ENCODE measurements at places on chromosomes 3 and 15.

DNA sequence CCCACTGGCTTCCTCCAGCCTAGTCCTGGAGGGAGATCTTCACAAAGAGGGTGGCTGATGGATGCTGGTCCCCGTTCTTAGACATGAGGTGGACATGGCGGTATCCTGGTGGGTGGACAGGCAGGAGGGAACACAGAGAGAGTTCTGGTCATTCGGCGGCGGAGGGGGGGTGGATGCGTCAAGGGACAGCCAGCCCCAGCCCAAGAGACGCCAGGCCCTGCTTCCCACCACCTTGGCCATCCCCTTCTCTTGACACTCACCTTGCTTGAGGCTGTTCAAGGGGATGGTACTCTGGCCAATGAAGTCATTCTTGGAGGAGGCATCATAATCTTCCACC, 17.1 kb downstream of the VILL start:
- DNase-seq: no peak

DNA sequence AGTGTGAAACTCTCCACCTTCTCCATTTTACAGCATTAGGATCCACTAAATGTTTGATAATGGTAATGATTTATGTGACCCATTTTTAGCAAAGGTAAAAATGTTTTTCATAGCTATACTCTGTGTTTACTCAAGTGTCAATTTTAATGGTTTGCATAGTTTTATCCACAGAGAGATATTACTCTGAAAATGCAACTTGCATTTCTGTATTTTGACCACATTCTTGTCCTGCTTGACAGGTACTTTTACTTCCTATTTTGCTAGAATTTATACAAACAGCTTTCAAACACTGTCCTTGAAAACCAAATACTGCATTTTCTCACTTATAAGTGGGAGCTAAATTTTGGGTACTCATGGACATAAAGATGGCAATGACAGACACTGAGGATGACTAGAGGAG, 62.9 kb downstream of the SERPINI1 start:
- DNase-seq: no peak

DNA sequence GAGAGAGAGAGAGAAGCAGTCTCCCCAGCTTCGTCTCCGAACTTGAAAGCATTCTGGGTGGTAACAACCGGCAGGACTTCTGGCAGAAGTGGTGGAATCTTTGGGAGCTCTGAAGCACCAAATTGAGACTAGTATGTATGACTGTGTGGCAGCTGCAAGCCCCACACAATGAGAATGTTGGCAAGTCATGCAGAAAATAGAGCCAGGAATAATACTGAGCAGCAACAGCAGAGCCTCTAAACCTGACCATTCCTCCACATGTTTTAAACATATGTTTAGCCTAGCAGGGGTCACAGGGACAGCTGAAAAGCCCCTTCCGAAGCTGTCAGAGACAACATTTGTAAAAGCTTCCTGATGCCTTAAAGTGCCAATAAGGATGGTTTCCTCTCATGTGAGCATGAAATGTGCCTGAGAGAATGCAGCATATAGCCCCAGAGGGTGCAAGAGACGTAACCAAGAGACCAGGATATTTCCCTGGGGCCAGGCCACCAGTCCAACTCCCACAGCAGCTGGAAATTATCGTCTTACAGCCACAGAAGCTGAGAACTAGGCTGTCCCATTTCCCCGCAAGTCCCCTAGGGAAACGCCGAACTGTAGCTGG, 178.6 kb upstream of the CCDC54 start:
- no peak for DNase-seq

GRCh38 chr3:151499168-151499567, 38.3 kb upstream of the IGSF10 start:
- no peak for DNase-seq

DNA sequence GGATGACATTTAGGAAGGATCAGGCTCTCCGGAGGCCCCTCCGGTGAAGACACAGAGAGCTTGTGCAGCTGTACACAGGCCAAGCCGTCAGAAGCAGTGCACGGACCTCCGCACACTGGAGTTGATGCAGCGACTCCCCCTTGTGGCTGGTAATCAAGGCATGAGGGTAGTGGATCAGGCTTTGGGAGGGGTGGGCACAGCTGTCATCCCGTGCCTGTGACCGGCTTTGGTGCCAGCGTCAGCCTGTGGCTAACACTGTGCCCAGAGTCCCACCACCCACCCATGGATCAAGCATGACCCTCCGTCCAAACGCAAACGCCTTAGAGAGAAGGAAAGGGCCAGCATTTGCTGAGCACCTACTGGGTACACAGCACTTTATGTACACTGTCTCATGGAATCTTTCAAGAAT, 8.2 kb upstream of the GRIP2 start:
- peak; percentile 90 for DNase-seq

DNA sequence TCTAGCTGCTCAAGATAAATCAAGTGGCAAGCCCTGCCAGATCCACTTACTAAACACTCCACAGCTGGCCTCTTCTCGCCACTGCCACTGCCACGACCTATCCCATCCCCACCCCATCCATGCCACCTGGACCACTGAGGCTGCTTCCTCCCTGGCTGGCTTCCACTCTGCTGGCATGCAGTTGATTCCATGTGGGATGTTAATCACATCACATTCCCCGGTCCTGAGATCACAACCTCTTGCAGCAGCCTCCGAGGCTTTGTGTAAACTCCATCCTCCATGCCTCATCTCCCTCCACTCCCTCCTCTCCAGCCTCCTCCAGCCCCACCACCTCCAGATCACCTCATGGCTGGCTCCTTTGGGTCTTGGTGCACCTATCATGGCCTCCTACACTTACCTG, 7.7 kb downstream of the NCKIPSD start:
- DNase-seq: no peak

- no peak for DNase-seq
These were observed 1028.7 kb downstream of the NTRK3 start for GRCh38 chr15:87227846-87228245.

- DNase-seq: no peak
These were observed 72.0 kb downstream of the TFDP2 start for GRCh38 chr3:142077155-142077858.

DNA sequence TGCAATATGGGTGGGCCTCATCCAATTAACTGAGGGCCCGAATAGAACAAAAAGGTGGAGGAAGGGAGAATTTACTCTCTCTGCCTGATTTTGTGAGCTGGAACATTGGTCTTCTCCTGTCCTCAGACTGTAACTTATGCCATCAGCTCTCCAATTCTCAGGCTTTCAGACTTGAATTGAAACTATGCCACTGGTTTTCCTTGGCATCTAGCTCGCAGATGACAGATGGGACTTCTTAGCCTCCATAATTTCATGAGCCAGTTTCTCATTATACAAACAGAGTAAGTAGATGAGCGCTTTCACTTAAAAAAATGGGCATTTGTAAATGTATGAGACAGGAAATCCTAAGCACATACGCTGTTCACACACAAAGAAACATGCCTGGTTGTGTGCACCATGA, 8.7 kb upstream of the PTX3 start:
- DNase-seq: no peak

DNA sequence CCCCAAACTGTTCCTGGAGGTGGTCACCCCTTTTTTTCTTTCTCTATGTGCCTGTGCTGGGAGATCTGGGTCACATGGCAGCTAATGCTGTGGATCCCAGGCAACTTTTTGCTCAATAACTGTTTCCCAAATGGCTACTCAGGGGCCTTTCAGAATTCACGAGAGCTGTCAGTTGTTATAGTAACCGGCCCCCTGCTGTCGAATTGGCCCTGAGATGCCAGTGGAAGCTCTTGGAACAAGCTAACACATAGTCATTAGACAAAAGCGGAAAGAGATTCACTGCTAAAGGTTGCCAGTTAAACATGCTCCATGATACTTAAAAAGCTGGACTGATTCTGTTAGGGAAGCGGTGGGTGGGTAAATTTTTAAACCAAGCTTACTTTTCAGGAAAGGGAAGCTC, 144.1 kb downstream of the FEZF2 start:
- DNase-seq: no peak

GRCh38 chr3:172074586-172074985, 35.2 kb downstream of the FNDC3B start:
- no peak for DNase-seq

- no peak for DNase-seq
These were observed 35.8 kb upstream of the PPM1L start for GRCh38 chr3:160720123-160720746.

DNA sequence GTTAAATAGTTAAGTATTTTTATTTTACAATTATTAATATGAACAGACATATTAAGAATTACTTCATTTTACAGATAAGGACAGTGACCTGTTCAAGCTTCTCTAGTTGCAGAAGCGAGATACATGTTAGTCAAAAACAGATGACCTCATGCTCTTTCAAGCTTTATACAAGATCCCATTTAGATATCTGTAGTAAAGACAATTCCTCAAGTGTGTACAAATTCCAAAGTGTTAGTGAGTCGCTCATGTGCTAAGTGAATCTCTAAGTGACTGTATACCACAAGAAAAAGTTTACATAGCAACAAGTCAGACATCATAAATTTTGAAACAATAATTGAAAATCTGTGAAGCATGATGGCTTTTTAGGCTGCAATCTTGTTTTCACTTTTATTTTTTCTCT, 293.8 kb downstream of the ROBO1 start:
- no peak for DNase-seq

DNA sequence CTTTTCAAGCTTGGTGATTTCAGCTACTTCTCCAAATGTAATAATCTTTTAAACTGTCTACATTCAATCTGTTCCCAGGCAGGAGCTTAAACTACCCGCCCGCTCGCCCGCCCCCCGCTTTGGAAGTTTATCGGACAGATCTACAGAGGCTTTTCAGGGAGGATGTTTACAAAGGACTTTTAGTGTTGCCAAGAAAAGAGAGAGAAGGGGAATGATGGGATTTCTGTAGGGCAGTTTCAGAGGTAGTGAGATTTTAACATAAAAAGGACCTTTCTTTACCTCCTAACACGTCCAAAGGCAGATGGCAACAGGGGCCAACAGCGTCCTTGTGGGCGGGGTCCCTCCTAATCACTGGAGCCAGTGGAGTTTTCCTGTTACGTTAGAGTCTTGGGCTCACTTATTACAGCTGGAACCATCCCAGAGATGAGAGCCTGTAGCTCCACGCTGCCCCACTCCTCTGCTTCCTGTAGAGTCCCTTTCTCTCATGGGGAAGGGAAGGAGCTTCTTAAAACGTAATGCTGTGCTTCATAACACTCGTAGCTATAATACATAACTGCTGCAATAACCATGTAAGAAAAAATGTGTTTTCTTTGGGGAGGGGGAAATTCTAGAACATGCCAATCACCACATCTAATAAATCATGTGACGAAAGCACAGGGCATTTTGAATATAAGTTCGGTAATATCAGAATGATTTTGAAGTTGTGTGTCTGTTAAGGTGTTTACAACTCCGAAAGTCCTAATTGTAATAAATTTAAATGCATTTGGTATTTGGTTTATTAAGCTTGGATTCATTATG, 30.9 kb downstream of the HES1 start:
- DNase-seq: no peak

GRCh38 chr3:168088106-168088720, 7.5 kb downstream of the GOLIM4 start:
- DNase-seq: no peak

GRCh38 chr15:73258271-73259108, 110.3 kb downstream of the HCN4 start:
- no peak for DNase-seq

DNA sequence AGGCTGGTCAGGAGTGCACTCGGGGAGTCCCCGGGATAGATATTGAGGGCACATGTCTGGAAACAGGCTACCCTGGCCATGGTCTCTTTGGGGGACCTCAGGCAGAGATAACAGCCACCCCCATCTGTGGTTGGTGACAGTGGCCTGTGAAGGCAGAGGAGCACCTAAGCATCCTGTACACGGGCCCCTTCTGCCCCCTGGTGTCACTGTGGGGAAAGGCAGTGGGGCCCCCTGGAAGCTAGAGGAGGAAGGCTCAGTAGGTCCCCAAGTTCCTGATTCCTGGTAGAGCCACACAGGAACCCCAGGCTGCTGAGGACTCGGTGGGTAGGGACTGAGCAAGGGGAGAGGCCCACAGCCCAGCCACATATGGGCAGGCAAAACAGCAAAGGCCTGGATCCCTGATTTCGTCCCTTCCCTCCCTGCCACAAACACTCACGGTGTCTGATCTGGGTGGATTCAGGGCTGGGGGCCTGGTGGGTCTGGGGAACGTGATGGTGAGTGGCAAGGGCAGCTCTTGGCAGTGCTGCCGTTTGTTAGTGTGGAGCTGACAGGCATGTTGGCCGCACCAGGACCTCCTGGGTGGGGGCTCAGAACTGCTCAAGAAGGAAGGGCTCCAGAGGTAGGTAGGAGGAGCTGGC, 14.1 kb upstream of the CXCR6 start:
- peak; percentile 80 for DNase-seq

GRCh38 chr3:111071257-111072030, at the start of gene NECTIN3:
TSS of gene NECTIN3 (plus strand) at chr3:111071816. CDS start at chr3:111072018, 202 bp downstream.
- DNase-seq: peak; percentile 84

DNA sequence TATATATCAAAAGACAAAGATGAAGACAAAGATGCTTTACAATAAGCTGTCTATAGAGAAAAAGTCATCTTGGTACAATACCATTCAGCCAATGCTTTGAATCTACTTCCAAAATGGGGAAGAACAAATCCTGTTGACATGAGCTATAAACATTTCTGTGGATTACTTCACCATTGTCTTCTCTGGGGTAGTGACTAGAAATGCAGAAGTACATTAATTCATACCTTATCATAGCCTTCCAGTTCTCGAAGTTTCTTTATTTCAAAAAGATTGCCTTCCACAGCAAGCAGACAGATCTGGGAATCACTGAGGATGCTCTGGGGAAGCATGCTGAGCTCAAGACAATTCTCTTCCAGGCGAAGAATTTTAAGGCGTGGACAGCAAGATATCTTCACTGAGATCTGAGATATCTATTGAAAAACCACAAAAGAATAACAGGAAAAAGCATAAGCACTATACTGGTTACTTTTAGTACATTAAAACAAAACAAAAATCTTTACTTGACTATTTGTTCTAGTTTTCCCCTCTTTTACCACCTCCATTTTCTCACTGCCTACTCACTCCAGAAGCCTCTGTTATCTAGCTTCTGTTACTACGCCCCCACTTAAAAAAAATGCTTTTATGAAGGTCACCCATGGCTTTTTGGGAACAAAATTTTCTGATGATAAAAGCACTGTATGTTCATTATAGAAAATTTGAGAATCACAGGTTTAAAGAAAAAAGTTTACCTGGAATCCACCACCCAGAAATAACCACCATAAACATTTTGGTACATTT, 3.6 kb downstream of the LRRC57 start:
- no peak for DNase-seq

DNA sequence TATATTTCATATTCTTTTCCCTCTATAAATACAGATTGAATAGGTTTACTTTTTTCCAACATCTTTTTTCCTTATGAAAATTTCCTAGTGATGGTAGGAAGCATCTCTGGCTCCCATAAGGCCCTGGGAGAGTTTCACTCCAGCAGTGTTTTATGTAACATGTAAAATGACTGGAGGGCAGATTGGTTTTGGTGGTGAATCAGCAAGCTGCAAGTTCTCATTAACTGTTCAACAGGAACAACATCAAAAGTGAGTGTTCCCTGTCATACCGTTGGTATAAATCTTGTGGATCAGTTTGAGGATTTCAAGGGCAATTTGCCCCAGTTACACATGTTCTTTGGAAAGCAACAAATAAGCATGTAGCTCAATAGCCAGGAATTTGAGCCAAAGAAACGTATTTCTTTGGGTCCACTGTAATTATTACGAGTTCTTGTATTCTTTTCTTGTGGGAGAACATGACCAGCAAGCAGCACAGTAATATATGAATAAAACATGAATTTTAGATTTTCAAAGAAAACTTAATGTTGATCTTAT, 345.7 kb downstream of the SV2B start:
- no peak for DNase-seq
